ENCODE measurements at places on chromosomes 7 and 10.

DNA sequence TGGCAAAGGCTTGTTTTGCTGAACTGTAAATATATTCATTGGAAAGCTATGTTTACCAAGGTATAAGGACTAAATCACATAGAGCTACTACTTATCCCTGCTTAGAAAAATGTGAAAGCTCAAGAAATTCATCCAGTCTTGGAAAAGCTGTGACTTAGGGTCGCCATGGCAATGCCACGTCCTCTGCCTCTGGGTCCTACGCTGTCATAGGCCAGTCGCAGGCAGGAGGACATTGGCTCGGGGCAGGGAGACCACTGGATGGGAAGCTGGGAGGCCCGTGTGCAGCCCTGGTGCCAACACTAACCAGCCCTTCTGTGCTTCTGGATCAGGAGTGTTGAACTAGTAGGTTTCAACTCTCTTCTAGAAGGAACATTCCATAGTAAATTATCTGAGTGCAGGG, 67.3 kb upstream of the PDZD8 start:
- DNase-seq, result no peak

- no peak for DNase-seq
Observed at GRCh38 chr10:89869180-89869579, 167.8 kb downstream of the KIF20B start.

DNA sequence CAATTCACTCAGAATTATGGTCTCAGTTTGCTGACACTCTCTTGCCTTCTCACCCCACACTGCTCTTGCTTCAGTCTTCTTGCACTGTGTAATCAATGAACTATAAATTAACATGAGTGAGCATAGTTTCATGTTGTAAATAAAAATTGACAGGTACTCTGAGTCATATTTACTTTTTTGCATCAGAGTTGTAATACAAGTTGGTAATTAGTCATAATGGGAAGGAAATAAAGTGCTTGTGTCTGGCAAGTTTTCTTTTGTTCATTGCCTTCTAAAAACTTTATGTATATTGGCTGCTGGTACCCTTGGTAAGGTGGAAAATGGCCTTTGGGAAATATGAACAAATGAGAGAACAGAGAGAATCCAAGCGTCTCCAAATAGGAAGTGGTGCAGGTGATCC, 169.3 kb upstream of the MAGI2 start:
- no peak for DNase-seq

- DNase-seq, result no peak
Observed at GRCh38 chr7:97224316-97224715, 106.8 kb downstream of the SDHAF3 start.

All from NCI-H2171 (cell line).